Inflammatory macrophage (primary cell): ENCODE measurements at places on chromosomes 5 and 9.

DNA sequence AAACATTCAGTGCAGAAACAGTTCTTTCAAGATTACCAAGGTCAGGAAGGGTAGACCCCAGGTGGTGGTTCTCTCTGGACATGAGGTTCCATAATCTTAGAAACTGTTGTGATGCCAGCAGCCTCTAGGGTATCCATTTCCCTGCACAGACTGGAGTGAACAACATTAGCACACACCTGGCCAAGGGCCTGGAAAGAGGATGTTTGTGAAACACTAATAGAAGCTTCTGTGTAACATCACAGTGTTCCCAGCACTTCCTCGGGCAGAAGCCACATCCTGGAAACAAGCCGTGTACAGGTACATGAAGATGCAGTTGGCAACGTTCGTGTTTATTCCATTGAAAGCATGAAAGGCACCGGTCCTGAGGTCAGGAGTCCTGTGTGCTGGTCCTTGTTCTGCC, 598.2 kb upstream of the KLF4 start:
- no peak for DNase-seq

- DNase-seq, result no peak
Observed at GRCh38 chr9:71886541-71886940, 24.5 kb downstream of the ABHD17B start.

- no peak for DNase-seq
Observed at GRCh38 chr9:114343471-114344187, 14.0 kb downstream of the ORM2 start.

- peak; percentile 15 for DNase-seq
Observed at GRCh38 chr5:61999371-61999770, 306.6 kb upstream of the KIF2A start.

- no peak for DNase-seq
Observed at GRCh38 chr9:42386477-42386876, 203.0 kb downstream of the SPATA31A6 start.

GRCh38 chr5:173452119-173452905, 124.1 kb upstream of the STC2 start:
- DNase-seq, result peak; percentile 93

DNA sequence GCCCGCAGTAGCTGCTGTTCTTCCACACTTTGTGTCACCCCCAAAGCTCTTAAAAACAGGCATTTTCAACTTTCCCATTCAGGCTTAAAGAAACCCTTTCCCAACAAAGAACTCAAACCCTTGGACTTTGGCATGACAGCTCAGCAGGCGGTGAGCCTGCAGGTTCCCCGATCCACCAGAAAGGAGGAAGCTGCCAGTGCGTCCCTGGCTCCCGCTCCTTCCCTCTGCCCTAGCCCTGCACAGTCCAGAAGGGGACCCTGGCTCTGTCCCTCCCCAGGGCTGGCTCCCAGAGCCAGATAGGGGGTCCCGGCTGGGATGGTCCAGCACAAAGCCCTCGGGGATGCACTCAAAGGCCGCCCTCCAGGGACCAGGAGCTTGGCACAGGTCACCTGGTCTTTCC, 9.6 kb downstream of the SLC9A3 start:
- DNase-seq, result peak; percentile 27

DNA sequence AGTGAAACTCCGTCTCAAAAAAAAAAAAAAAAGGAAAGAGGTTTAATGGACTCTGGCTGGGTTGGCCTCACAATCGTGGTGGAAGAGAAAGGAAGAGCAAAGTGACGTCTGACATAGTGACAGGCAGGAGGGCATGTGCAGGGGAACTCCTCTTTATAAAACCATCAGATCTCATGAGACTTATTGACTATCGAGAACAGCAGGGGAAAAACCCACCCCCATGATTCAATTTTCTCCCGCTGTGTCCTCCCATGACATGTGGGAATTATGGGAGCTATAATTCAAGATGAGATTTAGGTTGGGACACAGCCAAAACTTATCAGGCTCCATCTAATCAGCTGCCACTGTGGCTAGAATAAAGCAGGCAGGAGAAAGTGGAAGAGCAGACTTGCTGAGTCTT, 610.4 kb upstream of the NUDT12 start:
- no peak for DNase-seq

DNA sequence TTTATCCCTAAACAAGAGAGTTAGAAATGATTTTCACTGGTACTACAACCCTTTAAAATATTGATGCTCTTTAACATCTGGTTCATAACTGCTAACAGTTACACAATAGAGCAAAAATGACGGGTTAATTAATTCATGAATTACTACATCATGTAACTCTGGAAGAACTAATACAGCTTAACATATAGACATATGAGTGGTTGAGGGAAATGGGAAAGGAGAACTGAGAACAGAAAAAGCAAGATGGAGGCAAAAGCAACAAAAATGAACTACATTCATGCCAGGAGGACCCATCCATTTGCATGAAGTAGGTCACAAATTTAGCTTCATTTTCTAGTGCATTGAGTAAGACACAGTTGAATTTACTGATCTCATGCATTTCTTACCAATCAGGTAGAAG, 61.8 kb downstream of the C9 start:
- DNase-seq, result peak; percentile 62

DNA sequence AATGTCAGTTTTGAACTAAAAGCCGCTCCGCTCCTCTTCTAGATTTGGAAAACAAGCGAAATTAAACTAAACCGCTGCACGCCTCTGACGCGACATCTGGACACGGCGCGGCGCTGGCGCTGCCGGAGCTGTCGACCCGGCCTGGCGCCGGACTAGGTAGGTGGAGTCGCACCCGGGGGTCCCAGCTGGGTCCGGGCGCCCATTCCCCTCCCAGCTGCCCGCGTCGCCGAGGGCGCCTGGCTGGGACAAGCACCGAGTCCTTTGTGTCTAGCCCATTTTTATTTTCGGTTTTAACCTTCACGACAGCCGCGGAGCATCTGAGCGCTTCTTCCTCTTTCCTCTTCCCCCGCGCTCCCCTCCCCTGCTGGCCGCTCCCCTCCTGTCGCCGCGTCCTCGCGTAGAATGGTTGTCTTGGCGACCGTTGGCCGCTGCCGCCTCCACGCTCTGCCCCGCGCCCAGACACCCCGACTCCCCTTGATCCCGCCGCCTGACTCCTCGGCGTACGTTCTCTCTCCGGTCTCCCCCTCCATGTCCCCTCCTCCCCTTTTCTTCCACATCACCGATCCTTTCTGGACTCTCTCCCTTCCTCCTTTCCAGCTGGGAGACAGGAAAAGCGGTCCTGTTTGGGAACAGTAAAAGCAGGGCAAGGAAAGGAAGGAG, 545 bp downstream of the CDKN2B-AS1 start:
- DNase-seq, result peak; percentile 89

GRCh38 chr5:110562191-110562590, 164.3 kb downstream of the TMEM232 start:
- no peak for DNase-seq

DNA sequence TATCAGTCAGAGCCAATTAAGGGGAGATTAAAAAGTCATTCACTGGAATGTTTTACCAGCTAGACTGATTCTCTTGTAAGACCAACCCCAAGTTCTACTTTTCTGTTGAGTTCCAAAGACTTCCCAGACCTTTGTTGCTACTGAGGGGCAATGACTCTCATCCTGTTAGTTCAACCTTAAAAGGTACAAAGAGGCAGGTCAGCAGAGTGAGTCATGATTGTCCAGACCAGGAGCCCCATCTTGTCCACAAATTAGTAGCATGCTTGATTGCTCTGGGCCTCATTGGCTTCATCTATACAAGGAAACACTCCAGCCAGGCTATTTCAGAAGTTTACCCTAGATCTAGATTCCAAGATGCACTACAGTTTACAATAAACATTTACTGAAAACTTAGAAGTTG, 79.9 kb upstream of the IL7R start:
- DNase-seq, result no peak

DNA sequence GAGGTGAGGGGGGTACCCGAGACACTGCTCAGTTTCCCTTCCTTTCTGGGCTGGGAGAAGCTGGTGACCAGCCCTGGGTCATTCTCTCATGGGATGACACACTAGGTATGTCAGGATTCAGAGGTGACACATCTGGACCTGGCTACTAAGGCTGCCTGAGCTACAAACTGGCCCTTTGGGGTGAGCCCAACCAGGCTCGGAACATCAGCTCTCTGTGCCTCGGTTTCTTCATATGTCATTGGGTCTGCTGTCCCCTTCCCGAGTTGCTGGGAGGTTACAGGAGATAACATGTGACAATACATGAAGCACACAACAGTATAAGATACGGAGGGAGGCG, 11.8 kb downstream of the CARD19 start:
- no peak for DNase-seq

GRCh38 chr9:104758974-104759373, 5.0 kb upstream of the NIPSNAP3B start:
- no peak for DNase-seq

- DNase-seq, result no peak
Observed at GRCh38 chr9:101326501-101326900, 58.3 kb downstream of the BAAT start.

DNA sequence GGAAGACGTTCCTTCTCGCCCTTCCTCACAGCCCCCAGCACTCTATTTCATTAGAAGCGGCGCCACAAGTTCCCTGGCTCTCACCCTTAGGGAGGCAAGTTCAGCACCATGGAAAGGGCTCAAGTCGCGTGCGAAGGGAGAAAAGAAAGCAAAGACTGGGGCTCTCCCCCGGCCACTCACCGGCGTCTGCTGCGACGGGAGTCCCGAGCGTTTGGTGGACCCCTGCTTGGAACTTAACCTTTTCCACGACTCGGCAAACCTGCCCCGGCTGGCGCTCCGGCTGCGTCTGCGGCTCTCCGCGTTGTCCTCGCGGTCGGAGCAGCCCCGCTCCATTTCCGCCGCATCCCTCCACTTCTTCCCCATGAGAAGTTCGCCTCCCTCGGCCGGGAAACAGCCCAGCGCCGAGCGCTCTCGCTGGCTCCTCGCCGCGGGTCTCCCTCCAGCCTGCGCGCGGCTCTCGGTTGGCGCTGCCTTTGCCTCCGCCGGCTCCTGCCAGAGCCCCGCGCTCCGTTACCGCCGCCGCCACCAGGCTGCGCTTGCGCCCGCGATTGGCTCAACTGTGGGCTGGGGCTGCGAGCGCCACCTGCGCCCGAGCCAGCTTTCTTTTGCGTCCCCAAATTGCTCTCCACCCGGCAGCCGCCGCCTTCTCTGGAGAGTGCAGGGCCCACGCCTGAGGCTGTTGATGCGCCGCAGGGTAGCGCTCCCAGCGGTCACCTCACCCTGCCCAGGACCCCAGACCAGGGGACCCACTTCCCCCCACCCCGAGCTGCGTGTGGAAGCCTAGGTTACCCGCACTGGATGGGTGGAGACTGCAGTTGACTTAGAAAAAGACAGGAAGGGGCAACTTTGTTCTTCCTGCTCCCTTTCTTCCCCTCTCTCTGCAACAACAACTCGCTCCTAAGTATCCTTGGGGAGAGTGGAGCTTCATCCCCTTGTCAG, 321.6 kb downstream of the CEMIP2 start:
- DNase-seq, result no peak

GRCh38 chr9:90368241-90368640, 274.4 kb downstream of the DIRAS2 start:
- DNase-seq, result no peak

DNA sequence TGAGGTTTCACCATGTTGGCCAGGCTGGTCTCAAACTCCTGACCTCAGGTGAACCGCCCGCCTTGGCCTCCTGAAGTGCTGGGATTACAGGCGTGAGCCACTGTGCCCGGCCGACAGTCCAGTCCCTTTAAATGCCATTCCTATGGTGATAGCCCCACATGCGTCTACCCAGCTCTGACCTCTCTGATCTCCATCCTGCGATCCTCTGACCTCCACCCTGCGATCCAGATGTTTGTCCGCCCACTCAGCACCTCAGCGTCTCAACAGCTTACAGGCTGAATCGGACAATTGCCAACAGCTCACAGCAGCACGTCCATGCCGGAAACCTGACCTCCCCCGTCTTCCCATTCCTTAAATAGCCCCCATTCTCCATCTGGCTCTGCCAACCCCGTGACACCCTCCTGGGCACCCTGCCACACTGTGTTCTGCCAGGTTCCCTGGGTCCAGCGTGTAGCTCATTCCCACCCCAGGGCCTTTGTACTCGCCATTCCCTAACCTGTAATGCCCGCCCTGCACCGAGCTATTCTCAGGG, 44.0 kb upstream of the RNU6ATAC start:
- DNase-seq, result no peak

- DNase-seq, result no peak
Observed at GRCh38 chr9:120894321-120895148, 17.5 kb upstream of the PHF19 start.

- DNase-seq, result no peak
Observed at GRCh38 chr9:37191403-37192089, 71.2 kb downstream of the ZCCHC7 start.

GRCh38 chr5:178348356-178349074, 115.9 kb upstream of the PHYKPL start:
- DNase-seq, result no peak

DNA sequence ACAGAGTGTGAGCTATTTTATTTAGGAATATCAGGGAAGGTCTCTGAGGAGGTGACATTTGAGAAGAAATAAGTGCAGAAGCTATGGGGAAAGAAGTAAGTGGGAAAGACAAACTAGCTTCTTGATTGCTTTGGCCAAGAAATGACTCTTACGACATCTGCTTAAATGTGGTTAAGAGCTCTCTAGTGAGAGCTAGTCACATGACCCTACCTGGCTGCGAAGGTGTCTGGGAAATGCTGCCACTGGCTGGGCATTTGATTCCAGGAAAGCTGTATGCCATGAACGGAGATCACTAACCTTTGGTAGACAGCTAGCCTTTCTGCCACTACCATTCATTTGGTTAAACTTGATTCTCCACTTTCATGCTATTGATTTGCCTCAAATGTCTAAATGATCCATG, 80.1 kb downstream of the KIAA0825 start:
- no peak for DNase-seq

DNA sequence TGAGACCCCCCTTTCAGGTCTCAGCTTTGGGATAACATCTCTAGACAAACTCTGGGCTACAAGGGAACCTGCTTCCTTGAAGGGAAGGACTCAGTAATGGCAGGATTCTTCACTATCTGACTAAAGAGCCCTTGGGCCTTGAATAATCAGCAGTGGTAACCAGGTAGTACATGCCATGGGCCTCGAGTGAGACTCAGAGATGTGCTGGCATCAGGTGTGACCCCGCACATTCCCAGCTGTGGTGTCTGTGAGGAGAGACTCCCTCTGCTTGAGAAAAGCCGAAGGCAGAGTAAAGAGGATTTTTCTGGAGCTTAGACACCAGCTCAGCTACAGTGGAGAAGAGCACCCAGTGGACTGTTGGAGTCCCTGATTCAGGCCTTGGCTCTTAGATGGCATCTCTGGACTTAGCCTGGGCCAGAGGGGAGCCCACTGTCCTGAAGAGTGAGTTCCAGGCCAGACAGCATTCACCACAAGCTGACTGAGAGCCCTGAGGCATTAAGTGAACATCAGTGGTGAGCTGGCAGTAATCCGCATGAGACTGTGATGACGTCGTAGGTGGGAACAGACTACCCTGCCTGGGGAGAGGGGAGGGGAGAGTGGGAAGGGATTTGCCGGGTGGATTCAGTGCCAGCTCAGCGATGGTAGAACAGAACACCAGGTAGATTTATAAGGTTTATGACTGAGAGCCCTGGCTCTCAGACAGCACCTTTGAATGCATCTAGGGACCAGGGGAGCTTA, 5.3 kb upstream of the ZNF782 start:
- DNase-seq, result no peak

GRCh38 chr9:23784962-23785361, 41.1 kb downstream of the ELAVL2 start:
- DNase-seq, result no peak

- no peak for DNase-seq
Observed at GRCh38 chr5:146003852-146004251, 67.5 kb downstream of the SH3RF2 start.
